ENCODE measurements at places on chromosomes 7 and 10.

- DNase-seq, result no peak
Measured at GRCh38 chr7:55574051-55574717, 1.9 kb upstream of the VOPP1 start.

DNA sequence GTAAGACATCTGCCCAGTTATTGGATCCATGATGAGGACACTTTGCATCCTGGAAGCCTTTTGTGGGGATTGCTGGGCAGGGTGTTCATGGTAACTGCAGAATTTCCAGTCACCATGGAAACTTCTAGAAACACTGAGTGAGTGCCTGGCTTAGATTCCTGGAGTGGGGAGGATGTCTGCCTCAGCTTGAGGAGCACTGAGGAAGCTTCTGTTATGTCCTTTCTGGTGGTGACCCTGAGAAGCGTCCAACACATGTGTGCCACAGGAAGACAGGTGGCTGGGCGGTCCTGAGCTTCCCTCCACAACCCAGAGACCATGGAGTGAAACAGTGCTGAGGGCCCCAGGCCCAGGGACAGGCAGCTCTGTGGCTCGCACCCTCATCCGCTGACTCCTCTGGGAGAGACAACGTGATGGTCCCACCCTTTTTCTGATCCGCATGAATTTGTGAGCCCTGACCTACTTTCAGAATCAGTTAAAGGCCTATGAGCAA lies 191.8 kb upstream of the CXCL12 start:
- DNase-seq, result no peak

GRCh38 chr10:86366033-86366901 lies at the start of gene GRID1:
Gene GRID1, minus strand, starts transcription at chr10:86366795.
- no peak for DNase-seq

GRCh38 chr7:80896906-80897598 lies 21.8 kb downstream of the SEMA3C start:
- DNase-seq, result no peak

DNA sequence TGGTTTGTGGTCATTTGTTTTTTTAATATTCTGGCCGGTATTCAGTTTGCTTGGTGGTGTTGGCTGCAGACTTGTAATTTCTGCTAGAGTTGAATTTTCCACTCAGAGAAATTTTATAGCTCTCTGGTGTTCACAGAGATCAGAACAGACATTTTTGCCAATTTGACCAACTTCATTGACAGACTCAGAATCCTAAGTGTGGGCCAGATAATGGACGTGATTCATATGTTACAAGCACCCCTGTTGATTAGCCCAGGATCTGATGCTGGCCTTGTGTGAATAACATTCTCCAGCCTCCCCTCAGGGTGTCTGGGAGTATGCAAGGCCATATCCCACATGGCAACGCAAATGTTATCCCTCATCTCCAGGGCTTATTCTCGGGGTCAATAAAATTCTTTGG lies 283.8 kb downstream of the C7orf25 start:
- DNase-seq, result no peak

DNA sequence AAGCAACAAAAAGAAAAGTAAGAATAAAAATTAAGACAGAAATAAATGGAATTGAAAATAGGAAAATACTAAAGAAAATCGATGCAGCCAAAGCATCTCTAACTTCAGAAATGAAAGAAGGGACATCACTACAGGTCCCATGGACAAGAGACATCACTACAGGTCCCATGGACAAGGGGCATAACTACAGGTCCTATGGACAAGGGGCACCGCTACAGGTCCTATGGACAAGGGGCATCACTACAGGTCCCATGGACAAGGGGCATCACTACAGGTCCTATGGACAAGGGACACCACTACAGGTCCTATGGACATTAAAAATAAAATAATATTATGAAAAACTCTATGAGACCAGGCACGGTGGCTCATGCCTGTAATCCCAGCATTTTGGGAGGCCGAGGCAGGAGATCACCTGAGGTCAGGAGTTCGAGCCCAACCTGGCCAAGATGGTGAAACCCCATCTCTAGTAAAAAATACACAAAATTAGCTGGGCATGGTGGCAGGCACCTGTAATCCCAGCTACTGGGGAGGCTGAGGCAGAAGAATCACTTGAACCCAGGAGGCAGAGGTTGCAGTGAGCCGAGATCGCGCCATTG lies 101.0 kb upstream of the DNAAF5 start:
- no peak for DNase-seq

DNA sequence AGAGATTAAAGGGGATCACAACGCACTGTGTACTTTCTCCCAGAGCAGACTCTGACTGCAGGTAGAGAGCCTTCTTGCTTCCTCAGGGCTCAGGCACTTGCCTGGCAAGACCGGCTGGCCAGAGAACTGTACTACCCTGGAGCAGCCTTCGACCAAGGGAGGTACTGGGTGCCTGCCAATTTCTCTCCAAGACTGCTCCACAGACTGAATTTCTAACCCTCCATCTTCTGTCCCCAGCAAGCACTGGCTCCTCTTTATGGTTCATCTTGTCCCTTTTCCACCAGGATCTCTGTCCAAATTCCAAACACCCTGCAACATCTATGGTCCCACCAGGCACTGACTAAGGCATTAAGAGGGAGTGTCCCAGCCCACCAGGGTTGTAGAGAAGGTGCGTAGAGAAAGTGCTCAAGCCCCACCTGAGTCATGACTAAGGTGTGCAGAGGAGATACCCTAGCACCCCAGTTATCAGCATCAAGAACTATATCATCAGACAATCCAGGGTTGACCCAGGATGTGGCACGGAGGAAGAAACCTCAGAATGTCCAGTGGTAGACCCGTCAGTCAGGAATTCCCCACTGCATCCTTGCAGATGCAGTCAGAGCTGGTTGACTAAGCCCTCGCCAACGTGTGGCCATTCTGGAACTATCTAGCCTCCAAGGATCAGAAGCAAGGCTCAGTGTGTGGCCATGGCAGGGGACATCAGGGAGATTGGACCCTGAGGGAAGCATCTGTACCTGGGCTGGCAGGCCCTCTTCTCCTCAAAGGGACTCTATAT lies 60.9 kb upstream of the CAMK2B start:
- no peak for DNase-seq

DNA sequence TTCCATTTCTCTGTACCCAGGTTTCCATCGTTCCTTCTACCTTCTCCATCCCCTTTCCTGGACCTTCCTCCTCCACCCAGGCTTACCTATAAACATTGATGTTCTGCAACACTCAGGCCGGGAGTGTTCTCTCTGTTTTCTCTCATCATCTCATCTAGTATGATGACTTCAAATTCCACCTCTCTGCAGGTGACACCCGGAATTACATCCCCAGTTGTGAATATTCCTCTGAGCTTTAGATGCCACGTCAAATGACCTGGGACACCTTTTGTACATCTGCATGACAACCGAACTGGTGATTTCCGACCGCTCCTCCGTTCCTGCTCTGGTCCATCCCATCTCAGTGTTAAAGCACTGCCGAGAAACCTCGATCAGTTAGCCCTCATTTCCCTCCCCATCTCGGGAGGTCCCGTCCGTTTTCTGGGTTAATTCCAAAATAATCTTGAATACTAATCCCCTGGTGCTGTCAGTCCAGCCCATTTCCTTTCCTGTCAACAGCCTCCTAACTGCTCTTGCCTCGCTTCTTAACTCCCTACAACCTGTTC lies 76.7 kb upstream of the SAMD8 start:
- no peak for DNase-seq

- no peak for DNase-seq
Measured at GRCh38 chr7:52569151-52569550, 466.3 kb upstream of the POM121L12 start.

DNA sequence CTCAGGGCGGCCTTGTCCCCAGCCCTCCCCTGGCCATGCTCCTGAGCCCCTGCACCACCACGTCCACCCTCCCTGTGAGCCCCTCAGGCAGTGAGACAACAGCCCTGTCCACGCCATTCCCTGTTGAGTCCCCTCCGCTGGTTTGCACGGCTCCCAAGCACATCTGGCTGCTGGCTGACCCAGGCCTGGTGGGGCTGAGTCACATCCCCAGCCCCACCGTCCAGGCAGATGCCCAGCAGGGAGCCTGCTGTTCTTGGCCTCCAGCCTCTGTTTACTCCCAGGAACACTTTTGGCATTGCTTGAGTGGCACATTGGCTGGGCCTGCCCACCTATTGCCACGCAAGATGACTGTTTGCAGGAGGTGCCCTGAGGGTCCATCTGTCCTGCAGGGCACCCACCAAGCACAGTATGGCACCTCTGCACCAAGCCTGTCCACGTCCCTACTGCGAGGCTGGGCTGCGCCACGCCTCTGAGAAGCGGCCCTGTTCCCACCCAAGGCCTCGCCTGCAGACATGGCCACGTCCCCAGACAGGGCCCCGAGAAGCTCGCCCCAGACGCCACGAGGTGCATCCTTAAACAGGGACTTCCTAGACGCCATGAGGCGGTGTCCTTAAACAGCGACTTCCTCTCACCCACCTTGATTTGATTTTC lies 48.4 kb upstream of the INPP5A start:
- peak; percentile 44 for DNase-seq
